Activated CD4-positive, alpha-beta T cell treated with anti-CD3 and anti-CD28 coated beads for 36 hours (primary cell): ENCODE measurements at places on chromosomes 2 and 18. TPM values are rescaled to one million over a fixed set of nuclear protein-coding genes. Genes with fewer than 3 reads are reported as not detected.
A peak's percentile ranks its signal among the peaks of the same experiment; 100 is the strongest.

- DNase-seq = peak; percentile 30
These were observed 85.0 kb downstream of the WDSUB1 start for GRCh38 chr2:159201360-159202063.

DNA sequence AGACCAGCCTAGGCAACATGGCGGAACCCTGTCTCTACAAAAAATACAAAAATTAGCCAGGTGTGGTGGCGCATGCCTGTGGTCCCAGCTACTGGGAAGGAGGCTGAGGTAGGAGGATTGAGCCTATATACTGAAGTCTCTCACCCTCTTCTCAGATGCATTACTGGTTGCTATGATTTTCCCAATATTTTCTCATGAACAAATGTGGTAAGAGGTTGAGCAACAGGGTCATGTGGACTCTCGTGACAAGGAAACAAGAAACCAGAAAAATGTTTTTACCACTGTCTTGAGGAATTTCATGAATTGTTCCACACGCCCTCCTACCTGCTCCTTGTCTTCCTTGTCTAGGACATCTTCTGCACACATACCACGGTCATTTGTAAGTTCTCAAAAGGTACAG is 12.4 kb downstream of the LMAN2L start:
- DNase-seq = no peak

- DNase-seq = no peak
These were observed 935.7 kb upstream of the FAM98A start for GRCh38 chr2:34534761-34535160.

DNA sequence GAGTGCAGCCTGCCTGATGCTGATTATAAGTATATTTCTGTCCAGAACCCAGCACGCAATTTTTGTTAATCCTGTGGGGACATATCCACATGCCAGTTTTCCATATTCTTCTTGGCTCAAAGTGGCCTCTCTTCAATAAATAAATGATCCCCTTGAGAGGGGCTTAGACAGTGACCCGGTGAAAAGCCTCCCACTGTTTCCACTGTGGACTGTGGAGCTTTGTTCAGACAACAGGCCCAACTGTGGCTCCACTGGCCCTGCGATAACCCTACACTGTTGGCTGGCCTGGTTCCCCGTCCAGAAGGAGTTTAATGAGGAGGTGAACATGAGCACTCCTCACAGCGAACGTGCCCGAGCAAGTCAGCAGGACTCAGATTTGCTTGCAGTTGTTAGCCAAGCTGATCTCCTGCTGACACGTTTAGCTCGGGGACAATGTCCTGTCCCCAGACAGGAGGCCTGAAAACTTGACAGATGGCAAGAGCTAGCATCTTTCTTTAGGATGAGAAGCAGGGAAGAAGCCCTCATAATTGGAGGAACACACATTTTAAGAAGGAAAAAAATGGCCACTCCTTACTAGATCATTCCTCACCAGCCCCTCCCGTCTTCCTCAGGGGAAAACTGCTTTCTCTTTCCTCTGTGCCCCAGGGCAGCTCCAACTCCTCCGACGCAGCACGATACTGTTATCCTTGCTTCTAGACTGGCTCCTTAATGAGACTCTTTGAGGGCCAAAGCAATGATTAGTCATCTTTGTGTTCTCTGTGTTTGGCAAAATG is 20.0 kb upstream of the MTCL1 start:
- no peak for DNase-seq

- no peak for DNase-seq
These were observed 162.3 kb downstream of the ARHGAP28 start for GRCh38 chr18:6891788-6892187.

The MAL gene
- total RNA-seq = 35.4 TPM

The INHA gene
- total RNA-seq = not detected
